NCI-H187 treated with DMSO at 0.1 percent for 48 hours (cell line): ENCODE measurements at places on chromosomes 4 and X.

- no peak for DNase-seq
These were observed 87.5 kb downstream of the MAMLD1 start for GRCh38 chrX:150450519-150451177.

DNA sequence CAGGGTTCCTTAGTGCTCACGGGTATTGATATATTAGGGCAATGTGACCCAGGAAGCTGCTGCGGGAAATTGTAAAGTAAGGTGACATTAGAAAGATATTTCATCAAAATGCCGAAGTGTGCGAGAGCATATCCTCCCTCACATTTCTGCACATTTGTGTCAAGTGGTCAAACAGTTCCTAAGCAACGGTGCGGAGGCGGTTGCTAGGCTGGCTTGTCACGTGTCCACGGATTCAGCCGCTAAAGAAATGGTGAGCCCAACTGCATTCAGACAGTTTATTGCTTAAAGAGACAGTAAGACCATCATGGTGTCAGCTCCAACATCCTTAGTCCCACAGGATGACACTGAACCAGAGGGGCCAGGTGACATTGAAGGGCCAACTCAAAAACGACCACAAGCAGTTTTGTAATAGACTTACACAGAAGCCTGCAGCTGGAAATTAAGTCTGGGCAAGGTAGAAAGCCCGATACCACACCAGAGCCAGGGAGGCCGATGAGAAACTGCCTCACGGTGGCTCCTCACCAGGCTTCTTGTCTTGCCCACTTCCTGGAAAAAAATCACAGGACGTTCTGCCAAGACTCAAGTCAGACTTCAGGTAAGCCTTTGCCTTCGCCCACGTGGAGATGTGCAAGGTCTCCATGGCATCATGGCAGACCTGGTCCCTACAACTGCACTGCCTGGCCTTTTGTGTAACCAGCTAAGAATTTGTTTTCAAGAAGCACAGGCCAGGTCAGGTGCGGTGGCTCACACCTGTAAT, 50.4 kb downstream of the USP11 start:
- no peak for DNase-seq

DNA sequence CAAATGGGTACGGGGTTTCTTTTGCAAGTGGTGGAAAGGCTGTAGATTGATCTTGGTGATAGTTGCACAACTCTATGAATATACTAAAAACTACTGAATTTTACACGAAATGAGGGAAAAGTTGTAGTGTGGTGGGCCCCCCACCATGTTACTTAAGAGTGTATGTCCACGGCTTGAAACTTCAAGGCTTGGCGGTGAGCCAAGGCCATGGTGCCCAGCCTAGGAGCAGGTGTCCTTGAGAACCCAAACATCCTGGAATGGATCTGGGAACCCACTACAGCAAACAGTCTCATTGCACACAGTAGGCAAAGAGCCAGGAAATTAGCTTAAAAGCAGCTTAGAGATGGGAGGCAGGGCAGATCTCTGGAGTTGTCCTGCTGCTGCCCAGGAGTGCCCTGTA, 62.9 kb downstream of the BRCC3 start:
- DNase-seq = no peak

GRCh38 chrX:15973299-15973698, 118.7 kb upstream of the AP1S2 start:
- DNase-seq = no peak
